ENCODE measurements at places on chromosomes 5 and 9.

GRCh38 chr9:35490155-35490909, 421 bp downstream of the RUSC2 start:
- DNase-seq, result no peak

- DNase-seq, result no peak
Observed at GRCh38 chr5:110087829-110088228, 398.1 kb downstream of the MAN2A1 start.

DNA sequence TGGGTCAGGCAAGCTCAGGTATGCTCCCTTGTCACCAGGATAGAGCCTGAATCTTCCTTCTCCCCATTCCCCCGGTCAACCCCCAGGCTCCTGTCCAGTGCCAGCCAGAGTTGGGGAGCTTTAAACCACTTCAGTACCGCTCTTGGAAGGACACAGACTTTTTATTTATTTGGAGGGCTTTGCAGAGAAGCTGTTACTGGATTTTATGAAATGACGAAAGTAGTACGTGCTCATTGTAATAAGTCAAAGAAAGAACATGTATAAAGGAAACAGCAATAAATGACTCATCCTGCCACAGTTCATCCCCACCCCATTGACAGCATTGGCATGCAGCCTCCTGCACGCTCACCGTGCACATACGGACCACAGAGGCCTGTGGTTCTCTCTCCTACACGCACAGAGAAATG, 230.3 kb downstream of the AUH start:
- peak; percentile 45 for DNase-seq

DNA sequence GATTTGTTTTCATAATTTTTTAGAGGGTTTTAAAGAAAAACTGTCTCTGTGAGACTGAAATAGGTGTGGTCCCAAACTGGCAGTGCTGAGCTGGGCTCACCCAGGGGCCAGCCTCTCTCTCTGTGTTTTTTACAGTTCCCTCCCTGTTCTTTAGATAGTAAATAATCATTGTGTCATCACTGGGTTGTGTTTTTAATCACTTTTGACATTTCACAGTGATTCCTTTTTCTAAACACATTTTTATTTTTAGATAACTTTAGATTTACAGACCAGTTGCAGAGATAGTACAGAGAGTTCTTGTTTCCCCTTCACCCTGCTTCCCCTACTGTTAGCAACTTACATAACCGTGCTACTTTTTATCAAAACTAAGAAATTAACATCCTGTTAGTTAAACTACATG, 44.4 kb downstream of the MAP1B start:
- DNase-seq, result no peak

DNA sequence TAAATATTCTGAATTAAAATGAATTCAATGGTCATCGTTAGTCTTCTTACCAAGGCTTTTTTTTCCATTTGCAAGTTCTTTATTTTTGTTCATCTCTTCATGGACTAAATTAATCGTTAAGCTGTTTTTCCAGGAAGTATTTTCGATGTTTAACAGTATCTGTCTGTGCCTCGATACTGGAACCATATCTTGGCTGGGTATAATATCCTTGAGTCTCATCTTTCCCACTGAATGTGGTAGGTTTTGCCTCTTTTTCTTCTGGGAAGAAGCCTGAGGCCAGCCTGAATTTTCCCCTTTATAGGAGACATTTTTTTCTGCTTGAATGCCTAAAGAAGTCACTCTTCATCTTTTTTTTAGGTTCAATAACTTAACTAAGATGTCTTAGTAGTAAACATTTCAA, 4.0 kb upstream of the SEPTIN8 start:
- DNase-seq, result no peak

DNA sequence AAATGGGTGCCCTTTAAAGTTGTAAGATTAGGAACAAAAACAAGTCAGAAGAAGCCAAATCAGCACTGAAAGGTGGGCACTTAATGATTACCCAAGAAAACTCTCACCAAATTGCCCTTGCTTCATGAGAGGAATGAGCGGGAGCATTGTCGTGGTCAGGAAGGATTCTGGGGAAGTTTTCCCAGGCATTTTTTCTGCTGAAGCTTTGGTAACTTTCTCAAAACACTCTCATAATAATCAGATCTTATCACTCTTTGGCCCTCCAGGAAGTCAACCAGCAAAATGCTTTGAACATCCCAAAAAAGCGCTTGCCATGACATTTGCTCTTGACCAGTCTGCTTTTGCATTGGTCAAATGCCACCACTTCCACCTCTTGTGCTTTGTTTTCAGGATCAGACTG, 10.4 kb upstream of the PCDHGC3 start:
- DNase-seq, result no peak

DNA sequence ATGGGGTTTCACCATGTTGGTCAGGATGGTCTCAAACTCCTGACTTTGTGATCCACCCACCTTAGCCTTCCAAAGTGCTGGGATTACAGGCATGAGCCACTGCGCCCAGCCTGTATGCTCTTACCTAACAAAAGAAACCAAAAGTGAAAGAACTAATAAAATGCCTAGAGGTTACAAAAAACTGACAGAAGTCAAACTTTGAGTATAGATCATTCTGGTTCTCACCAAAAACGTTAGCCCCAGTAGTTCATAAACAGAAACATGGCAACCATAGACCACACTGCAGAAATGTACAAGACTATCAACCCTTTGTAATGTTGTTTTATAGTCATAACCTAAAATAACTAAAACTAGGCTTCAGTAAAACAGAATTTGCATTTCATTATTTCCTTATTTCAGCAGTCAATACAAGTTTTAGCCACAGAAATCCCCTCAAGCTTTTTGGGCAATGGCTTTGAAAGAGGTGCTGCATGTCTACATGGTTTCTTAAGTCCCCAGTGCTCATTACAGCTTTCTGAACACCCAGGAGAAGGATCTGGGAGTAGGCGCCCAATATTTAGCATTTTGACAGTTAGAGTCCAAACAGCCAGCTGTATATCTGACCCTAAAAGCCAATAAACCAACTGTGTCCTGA, 72.5 kb downstream of the EPB41L4A start:
- no peak for DNase-seq

GRCh38 chr5:66410122-66410521, 186.1 kb upstream of the MAST4 start:
- DNase-seq, result no peak

DNA sequence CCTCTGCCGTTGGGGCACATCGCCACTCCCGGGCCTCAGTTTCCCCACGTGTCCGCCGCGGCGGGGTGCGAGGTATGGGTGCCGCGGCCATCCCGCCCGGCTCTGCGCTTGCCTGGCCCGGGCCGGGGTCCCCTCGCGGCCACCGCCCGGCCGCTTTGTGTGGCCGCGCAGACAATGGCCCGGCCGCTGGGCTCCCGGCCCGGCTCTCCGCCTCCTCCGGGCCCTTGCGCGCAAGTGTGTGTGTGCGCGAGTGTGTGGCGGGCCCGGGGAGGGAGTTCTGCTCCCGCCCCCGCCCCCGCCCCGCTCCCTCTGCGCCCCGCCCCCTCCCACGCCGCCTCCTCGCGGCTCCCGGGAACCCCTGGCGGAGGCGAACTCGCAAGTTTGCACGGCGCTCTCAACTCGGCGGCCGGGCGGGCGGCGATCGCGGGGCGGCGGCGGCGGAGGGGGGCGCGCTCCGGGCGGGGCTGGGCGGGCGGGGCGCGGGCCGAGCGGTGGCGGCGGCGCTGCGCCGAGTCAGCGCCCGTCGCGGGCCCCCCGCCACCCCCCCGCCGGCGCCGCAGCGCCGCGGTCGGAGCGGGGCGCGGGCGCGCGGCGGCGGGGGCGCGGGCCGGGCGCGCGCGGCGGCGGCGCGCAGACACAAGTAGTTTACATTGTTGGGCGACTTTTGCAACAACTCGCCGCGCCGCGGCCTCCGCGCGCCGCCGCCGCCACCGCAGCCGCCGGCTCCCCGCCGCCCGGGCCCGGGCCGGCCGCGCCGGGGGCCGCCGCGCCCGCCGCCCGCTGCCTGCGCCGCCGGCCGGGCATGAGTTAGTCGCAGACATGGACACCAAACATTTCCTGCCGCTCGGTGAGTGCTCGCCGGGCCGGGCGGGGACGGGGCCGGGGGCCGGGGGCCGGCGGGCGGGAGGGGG, at the start of gene RXRA:
Gene RXRA, plus strand, starts transcription at position 643 of the 911 bp plus-strand sequence. Its CDS starts 177 bp downstream, at position 820.
- DNase-seq, result no peak

- no peak for DNase-seq
Observed at GRCh38 chr5:135832941-135833920, 1.2 kb upstream of the SLC25A48 start.

GRCh38 chr5:58153255-58153654, 306.6 kb downstream of the PLK2 start:
- DNase-seq, result no peak

GRCh38 chr5:24747327-24747726, 102.5 kb upstream of the CDH10 start:
- no peak for DNase-seq

DNA sequence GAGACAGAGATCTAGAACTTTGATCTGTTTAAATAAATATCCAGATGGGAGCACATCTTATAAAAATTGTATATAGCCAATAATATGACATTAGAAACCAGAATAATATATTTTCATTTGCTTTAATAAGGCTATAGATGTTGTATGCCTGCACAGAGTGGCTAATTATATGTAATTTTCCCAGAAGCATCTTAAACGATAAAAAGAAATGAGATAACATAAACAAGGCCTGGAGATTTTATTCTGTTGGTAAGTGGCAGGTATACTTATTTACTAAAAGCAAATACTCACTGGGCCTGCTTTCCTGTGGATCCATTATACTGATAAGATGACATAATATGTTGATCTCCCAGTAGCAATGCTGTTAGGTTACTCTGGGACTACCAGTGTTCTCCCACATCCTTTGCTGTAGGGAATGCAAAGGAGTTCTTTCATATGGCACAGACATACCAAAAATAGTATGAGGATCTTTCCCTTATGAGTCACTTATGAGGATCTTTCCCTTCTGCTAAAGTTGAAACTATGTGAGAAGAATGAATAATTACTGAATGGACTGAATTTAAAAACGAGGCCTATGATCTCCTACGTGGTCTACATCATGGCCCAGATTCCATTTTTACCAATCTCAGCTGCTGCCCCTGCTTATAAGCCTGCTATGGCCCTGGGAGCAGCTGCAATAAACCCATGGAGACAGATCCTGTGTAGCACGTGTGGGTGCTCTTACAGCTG, 112.1 kb downstream of the NUDT12 start:
- peak; percentile 23 for DNase-seq

GRCh38 chr5:123125962-123126732, 37.1 kb downstream of the PRDM6 start:
- no peak for DNase-seq

- DNase-seq, result no peak
Observed at GRCh38 chr9:86807367-86807976, 139.8 kb downstream of the GAS1 start.

DNA sequence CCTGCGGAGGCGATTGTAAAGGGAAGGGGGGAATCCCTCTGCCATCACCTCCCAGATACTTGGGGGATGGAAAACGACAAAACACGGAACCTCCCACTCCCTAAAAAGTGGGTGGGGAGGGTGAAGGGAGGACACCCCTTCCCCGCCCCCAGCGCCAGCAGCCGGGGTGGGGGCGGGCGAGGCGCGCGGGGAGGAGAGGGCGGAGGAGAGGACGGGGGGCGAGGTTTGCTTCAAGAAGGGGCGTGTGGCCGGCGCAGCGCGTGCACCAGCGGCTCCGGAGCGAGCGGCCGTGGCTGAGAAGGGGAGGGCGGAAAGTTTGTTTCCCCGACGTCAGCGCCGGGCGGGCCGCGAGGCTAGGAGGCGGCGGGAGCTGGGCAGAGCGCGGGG, at the start of gene PRRX2:
Gene PRRX2, plus strand, starts transcription at position 259 of the 387 bp plus-strand sequence. CDS start 221 bp downstream, outside the sequence.
- DNase-seq, result no peak

GRCh38 chr9:23743036-23743435, 83.0 kb downstream of the ELAVL2 start:
- DNase-seq, result no peak

GRCh38 chr9:750249-750967, 91.1 kb upstream of the DMRT1 start:
- no peak for DNase-seq

DNA sequence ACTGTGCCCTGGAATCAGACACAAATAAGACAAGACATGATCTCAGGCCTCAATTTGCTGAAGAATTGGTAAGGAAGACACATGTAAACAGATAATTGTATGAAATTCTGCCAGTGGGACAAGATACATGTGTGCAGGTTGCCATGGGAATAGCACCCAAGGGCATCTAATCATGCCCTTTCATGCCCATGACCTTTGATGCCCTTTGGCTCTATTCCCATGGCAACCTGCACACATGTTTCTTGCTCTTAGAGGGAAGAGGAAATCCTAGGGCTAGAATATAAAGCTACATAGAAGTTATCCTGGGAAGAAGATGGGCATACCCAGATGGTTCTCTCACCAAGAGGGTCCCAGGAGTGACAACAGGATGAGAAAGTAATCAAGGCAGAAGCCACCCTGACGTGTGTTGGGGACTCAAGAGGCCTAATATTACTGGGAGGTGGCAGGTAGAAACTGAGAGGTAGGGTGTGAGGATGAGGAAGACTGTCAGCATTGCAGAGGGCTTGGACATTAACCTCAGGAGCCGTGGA, 34.4 kb downstream of the P4HA2 start:
- DNase-seq, result no peak

DNA sequence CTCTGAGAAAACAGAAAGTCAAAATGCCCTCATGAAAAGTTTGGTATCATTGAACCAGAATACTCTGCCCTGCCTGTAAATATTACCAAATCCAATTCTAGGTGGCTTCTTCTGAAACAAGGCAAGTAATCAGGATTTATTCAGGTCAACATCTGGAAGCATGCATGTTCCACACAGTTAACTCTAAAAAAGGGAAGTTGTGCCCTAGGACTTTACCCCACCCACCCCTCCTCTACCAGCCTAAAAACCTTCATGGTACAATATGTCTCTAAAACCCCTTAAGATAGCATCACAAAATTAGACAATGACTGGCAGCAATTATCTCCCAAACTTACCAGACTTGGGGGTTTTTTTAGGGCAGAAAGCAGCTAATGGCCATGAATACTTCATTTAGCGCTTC, 414.8 kb upstream of the SLC30A5 start:
- no peak for DNase-seq

DNA sequence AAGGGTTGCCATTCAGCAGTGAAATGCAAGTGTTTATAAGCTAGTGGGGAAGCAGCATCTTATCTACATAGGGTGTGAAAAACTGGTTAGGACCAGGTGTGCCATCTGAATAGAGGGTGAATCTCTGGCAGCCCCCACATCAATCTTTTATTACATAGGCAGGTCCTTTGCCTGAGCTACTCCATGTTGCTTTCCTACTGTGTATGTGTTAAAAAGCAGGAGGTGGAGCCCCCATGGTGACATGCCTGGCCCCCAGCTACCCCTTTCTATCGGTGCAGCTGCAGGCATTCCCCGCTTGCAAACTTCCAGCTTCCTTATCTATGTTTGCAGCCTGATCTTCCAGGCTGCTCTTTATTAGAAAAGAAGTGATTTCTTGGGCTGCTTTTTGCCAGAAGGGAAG, 353.5 kb downstream of the SPATA31D1 start:
- DNase-seq, result no peak

DNA sequence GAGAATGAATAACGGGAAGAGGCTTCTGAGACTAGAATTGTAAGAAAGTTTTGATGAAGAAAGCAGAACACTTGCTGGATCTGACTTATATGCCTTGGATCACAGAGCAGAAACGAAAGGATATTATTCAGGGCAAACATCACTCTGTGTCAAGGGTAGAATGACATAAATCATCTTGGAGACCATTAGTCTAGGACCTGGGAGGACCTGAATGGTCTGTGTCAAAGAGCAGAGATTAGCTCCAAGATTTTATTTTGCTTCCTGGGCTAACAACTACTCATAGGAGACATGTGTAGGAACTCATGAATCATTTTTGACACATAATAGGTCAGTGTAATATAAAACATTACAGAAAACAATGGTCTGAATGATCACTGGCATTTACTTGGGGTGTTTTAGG, 417.9 kb downstream of the SLCO4C1 start:
- no peak for DNase-seq
